ENCODE measurements at places on chromosomes 3 and 15. TPM values are rescaled to one million over a fixed set of nuclear protein-coding genes. Genes with fewer than 3 reads are reported as not detected.
A peak's percentile ranks its signal among the peaks of the same experiment; 100 is the strongest.

The TP63 gene
- polyA plus RNA-seq = 0.12 TPM

DNA sequence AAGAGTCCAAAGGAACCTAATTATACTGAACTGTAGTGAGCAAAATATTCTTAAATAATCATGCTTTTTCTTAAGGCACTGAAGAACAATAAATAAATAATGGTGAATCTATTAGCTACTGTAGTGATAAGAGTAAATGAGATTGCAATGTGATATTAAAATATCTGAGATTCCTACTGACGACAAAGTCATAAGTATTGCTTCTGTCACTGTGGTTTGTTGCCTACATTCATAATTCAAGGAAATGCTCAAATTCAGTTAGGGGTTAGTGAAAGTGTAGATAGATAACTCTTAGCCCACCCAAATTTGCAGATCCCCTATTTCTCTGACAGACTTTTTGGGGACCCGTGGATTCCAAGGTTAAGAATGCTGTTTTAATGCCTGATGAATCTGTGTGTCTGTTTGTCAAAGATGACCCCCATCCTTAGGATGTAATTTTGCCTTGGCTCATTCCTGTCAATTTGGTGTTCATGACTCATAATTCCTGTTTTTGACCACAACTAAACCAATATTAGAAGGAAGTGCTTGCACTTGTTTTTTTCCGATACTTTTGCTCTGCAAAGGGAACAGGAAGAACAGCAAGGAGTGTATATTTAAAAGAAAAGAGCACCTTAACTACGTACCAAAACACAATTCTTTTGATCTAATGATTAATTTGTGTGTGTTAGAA is 86.7 kb downstream of the MAGI1 start:
- DNase-seq = no peak

The SEMA3B gene
- polyA plus RNA-seq = 37.5 TPM

The CLDN1 gene
- polyA plus RNA-seq = 0.15 TPM

DNA sequence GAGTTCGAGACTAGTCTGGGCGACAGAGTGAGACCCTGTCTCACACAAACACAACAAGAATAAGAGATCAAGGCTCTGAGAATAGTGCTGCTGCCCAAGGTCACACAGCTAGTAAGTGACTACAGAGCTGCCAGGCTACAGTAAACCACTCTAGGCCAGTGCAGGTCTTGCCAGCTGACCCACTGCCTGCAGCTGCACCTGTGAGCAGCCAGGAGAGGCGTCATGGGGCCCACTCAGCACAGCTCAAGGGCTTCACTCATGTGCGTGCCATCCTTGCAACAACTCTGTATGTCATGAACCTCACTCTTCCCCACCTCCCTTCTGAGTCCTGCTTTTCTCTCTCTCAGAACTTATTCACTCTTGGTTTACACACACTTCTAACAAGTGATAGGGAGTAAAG is 176.7 kb downstream of the SMAD6 start:
- DNase-seq = peak; percentile 61

DNA sequence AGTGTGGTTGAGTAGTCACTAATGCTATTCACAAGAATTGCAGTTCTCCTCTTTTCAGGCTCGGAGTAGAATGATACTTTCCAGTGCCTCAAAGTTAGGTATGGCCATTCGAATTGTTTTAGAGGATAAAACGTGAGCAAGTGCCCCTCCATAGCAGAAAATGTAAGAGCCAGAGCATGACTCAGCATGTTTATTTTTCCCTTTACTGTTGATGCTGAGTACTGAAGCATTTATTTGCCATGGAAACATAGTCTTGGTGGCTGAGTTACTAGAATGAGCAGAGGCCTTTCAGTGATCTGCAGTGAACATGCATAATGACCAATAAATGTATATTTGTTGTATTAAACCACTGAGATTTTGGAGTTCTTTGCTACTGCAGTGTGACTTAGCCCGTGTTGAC is 540.6 kb downstream of the NLGN1 start:
- no peak for DNase-seq
